ENCODE measurements at places on chromosomes 1 and 21.
A peak's percentile ranks its signal among the peaks of the same experiment; 100 is the strongest.

DNA sequence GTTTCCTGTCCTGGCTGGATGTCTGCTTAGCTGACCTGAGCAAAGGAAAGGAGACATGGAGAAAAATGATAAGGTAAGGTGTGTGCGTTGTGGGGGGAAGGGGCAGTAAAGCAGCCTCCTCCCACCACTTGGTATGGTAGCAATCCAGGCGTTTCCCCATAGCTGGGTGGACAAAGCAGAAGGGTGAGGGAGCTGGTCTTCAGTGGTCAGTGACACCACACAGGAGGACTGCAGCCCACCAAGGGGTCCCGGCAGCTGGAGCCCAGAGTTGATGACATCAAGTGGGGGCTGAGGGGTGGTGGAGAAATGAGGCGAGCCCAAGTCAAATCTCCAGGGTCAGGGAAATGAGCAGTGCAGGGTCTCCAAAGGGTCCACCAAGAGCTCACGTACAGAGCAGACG, 69.3 kb upstream of the LRRN2 start:
- DNase-seq = no peak

GRCh38 chr21:34989337-34990151, 59.6 kb downstream of the RUNX1 start:
- DNase-seq = no peak

DNA sequence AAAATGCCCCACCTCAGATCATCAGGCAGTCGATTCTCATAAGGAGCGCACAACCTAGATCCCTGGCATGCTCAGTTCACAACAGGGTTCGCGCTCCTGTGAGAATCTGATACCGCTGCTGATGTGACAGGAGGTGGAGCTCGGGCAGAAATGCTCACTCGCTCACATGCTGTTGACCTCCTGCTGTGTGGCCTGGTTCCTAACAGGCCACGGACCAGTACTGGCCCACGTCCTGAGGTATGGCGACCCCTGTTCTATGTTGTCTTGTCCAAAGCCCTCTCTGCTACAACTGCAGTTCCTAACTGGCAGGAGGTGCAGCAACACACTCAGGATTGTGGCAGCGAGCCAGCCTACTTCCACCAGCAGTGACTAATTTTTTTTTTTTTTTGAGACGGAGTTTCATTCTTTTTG, 70.6 kb downstream of the CLSTN1 start:
- no peak for DNase-seq

DNA sequence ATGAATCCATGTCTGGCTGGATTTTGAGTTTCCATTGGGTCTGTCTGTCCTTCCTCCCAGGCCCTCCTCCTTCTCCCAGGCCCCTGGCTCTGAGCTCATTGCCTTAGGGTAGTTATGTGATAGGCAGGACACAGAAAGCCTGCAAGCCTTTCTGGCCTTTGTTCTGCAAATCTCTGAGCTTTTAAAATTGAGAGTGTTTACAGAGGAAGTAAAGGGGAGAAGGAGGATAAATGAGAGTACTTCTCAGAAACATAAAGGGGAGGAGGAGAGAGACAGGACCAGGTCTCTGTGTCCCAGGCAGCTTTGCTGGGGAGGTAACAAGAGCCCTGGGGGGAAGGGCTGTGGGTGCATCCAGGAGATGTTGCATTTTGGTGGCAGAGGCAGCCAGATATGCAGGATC, 126.7 kb downstream of the FOXD2 start:
- peak; percentile 48 for DNase-seq

GRCh38 chr1:1959840-1960479, 40.9 kb upstream of the TMEM52 start:
- peak; percentile 97 for DNase-seq

- no peak for DNase-seq
Observed at GRCh38 chr1:217989510-217989909, 295.6 kb upstream of the RRP15 start.

GRCh38 chr1:213179784-213180183, 128.7 kb downstream of the RPS6KC1 start:
- peak; percentile 4 for DNase-seq

DNA sequence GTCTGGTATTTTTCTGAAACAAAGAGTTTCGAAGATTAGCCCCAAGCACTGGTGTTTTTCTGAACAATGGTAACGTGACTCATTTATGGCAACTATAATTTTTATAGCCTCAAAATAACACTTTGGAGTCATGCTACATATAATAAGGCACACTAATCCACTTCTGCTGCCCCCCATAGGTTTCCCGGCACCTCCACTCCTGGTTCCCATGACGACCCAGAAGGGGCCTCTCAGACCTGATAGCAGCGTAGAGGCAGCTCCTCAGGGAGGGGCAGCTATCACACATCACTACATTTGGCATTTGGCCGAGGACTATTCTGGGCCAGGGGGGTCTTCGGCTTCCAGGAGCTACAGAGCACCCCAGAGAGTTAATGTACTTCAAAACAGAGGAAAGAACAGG, 23.3 kb downstream of the CAPN8 start:
- DNase-seq = no peak

DNA sequence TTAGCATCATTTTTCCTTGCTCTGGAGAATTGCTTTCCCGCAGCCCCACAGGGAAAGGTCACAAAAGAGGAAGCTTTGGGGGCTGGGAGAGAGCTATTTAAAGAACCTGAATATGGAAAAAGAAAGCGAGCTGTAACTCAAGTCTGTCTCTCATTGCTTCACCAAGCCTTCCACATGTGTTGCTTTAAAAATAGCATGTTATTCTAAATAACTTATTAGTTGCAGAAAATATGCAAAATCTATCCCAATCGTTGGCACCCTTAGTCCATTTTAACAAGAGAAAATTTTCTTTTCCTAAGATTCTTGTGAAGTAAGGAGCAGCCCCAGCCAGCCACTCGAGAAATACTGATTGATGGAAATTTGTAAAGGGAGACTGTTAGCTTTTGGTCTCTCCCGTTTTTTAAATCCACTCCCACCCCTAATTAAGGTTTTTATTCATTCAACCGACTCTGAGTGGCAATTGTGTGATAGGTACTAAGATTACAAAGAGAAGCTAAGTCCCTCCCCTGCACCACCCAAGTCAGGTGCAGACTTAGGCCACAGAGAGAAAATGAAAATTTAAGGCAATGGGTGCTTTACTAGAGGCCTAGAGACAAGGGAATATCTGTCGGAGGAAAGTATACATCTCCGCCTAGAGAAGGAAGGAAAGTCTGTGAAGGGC, 802 bp downstream of the CYP4X1 start:
- DNase-seq = no peak

DNA sequence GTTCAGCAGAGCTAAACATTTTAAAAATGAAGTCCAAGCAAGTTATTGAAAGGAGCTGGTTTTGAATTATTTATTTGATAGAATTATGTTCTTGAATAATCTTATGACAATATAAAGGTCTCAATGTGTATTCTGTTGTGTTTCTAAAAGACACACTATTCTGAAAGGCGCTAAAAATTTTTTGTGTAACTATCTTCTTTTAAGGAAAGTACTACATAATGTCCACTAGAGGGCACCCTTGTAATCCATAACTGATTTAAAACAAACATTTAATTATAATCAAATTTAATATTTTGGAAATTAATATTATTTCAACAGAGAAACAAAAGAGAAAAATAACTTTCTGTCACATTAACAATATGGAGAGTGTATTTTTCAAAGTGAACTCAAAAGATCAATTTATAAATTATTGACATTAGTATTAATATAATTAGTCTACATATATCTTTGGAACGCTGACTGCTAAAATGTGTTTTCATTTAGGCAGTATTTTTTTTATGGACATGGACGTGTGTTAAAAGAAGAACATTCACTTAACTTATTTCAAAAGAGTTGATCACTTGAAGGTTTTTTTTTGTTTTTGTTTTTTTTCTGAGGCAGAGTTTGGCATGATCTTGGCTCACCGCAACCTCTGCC, 248.4 kb downstream of the DENND1B start:
- peak; percentile 47 for DNase-seq

GRCh38 chr1:92691925-92692324, 93.0 kb downstream of the EVI5 start:
- no peak for DNase-seq

- no peak for DNase-seq
Observed at GRCh38 chr1:220032911-220033310, 13.4 kb downstream of the EPRS1 start.

DNA sequence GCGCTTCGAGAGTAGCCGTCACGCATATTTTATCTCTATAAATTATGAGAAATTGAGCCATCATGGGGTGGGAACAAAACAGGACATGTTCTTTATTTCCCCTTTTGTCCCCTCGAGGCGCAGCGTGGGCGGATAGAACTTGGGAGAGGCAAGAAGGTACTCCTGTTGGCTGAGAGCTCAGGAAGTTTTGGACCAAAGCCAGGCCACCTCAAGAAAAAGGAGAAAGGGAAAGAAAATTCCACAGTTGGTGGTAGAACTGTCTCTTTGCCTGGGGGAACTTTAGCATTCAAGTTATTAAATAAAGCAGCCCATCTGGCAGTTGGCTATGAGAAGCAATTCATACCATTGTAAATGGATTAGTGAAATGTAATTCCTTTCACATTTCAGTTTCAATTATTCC, 76.4 kb upstream of the DSCAM start:
- DNase-seq = no peak

- DNase-seq = no peak
Observed at GRCh38 chr1:45258059-45258650, 51.8 kb upstream of the ZSWIM5 start.

GRCh38 chr1:113669988-113670387, 89.3 kb downstream of the PHTF1 start:
- no peak for DNase-seq

- no peak for DNase-seq
Observed at GRCh38 chr1:60762176-60762575, 320.2 kb upstream of the NFIA start.

- peak; percentile 27 for DNase-seq
Observed at GRCh38 chr1:230307213-230307612, 118.9 kb downstream of the PGBD5 start.

- DNase-seq = no peak
Observed at GRCh38 chr1:208985231-208985630, 598.3 kb upstream of the CAMK1G start.

- DNase-seq = no peak
Observed at GRCh38 chr1:44089371-44090048, 29.1 kb upstream of the KLF17 start.

GRCh38 chr21:43876605-43877004, 11.6 kb downstream of the AGPAT3 start:
- no peak for DNase-seq

- no peak for DNase-seq
Observed at GRCh38 chr1:179509384-179509783, 66.4 kb downstream of the NPHS2 start.

DNA sequence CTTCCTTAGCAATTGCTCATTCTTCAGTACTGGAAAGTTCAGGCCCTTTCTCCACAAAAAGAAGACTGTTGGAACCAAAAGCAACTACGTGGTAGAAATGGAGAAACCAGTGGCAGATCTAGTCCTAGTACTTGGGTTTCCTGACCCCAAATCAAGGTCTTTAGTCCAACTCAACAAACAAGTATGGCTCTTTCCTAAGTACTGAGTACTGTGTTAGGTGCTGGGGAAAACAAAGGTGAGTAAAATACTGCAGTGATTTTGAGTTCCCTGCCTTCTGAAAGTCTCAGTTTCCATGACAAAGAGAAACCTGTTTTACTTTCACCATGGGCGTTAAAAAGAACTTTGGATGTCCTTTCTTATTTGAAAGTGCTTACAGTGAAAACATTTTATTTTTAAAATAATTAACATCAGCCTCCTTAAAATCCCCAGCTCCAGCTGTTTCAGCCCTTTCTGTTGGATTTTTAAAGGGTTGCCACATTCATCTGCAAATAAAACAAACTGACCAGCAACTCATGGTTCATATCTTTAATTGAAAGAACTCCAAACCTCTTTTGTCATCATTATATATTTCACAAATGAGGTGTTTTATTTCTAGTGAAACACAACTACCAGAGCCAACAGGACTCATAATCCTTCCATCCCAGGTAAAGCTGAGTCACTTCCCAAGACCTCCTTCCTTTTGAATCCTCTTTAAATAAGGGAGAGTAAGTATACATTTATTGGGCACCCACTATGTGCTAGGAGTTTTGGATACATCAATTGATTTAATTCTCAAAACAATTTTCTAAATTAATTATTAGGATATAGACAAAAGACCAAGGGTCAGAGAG, 35.4 kb downstream of the PLPP3 start:
- no peak for DNase-seq

GRCh38 chr1:80248886-80249285, 1242.4 kb upstream of the ADGRL4 start:
- no peak for DNase-seq

DNA sequence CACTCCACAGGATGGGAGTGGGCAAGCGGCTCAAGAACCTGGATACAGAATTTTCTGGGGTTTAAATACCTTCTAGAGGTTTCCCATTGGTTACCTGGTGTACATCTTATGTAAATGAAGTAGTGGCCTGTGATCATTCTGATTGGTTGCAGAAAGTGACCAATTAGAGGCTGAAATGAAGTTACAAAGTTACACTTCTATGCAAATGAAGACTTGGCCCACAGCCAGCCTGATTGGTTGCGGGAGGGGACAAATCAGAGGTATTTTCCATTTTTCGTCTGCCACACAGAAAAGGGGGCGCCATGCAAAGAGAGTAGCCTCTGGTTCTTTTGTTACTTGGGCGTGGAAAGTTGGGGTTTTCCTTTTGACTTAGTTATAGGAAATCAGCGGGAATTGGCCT, 8.9 kb downstream of the KCNAB2 start:
- DNase-seq = no peak

DNA sequence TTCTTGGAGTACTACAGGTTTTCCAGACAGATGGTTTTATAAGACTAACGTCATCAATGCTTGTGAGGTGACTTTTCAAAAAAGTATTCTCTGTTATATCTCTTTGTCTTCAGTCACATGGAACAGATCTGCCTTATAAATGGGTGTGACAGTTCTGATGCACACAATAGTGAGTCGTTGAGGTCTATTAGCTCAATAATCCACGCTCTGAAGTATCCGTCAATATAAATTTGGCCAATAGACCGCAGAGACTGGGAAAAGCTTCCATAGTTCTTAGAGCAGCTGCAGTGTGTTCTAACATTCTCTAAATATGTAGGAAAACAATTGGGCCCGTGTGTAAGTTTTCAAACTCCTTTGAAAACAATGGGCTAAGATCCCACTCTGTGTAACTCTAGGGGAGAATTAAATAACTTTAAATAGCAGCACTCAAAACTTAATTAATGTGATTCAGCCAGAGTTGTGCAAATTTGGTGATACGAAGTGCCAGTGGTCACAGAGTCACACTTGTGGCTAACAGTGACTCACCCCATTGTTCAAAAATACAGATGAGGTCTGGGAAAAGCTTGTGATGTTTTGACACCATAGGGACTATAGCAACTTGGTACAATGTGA, 316.0 kb downstream of the LMO4 start:
- DNase-seq = no peak

DNA sequence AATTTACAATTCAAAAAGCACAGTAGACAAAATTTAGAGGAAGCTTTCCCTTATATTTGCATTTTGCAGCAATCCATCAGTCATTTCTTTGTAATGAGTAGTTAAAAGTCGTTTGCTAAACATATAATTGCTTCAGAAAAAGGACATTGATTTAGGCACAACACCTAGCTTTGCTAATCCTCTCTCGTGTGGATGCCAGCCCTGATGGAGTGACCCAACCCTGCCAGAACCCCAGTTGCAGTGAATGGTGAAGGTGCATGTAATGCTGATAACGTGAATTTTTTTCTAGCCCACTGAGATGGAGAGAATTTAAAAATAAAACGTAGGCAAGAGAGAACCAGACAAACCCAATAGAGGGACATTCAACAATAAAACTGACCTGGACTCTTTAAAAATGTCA, 263.4 kb downstream of the GRIK1 start:
- DNase-seq = no peak
